ENCODE measurements at places on chromosomes 11 and 22.

- DNase-seq, result no peak
- H3K36me3 ChIP-seq, result no peaks in the 10 kb centered on the region
- no peaks in the 10 kb centered on the region for H3K27me3 ChIP-seq
Measured at GRCh38 chr22:36493690-36494110, 12.3 kb upstream of the TXN2 start.

- no peaks in the 10 kb centered on the region for H3K27me3 ChIP-seq
- no peak for DNase-seq
- H3K27ac ChIP-seq, result no peak overlapping the region
- H3K4me3 ChIP-seq, result no peak overlapping the region
Measured at GRCh38 chr22:49390954-49391353, 436.7 kb downstream of the BRD1 start.

DNA sequence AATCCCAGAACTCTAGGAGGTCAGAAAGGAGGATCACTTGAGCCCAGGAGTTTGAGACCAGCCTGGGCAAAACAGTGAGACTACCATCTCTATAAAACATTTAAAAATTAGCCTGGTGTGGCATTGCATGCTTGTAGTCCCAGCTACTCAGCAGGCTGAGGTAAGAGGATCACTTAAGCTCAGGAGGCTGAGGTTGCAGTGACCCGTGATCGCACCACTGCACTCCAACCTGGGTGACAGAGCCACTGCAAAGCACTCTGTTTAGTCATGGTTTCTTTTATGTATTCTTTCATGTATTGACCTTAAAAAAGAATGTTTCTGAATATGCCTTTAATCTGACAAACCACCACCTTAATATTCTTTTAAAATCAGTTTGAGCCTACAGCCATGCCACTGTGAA, 52.2 kb downstream of the BIRC2 start:
- peaks cover 24% of the 10 kb centered on the region for H3K36me3 ChIP-seq
- H3K4me3 ChIP-seq, result no peak overlapping the region
- H3K27me3 ChIP-seq, result no peaks in the 10 kb centered on the region
- DNase-seq, result no peak

DNA sequence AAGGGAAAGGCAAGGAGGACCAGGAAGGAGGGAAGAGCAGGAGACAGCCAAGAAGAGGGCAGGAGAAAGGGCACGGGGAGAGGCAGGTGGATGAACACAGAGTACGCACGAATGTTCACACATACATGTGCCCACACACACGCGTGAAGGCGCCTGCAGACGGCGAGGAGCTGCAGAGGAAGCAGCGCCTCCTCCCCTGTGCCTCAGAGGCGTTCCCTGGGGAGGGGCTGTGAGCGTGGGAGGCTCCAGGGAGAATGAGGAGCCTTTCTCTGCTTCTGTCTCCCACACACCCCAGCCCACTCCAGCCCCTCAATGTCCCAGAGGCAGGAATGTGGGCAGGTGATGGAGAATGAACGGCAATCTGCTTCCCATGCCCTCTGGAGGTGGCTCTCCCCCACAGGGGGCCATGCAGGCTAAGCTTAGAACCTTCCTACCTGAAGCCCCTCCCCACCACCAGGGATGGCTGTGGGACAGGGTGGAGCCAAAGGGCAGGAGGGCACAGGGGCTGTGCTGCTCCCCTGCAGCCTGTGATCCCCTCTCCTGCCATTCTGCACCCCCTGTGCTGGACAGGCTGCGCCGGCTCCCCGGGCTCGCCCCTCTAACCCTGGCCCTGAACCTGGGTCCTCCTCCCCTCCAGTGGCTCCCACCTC, 25.3 kb downstream of the PPM1F start:
- no peak overlapping the region for H3K4me3 ChIP-seq
- no peaks in the 10 kb centered on the region for H3K27me3 ChIP-seq
- H3K36me3 ChIP-seq, result peaks cover 93% of the 10 kb centered on the region

- peaks cover 3% of the 10 kb centered on the region for H3K36me3 ChIP-seq
- H3K4me1 ChIP-seq, result peaks cover 56% of the 10 kb centered on the region
- H3K4me3 ChIP-seq, result no peak overlapping the region
- no peaks in the 10 kb centered on the region for H3K27me3 ChIP-seq
- no peak overlapping the region for H3K27ac ChIP-seq
Measured at GRCh38 chr11:123065621-123066020, 3.7 kb upstream of the HSPA8 start.

- peak; percentile 55 for DNase-seq
- no peak overlapping the region for H3K4me3 ChIP-seq
- no peak overlapping the region for H3K27ac ChIP-seq
- H3K4me1 ChIP-seq, result peaks cover 12% of the 10 kb centered on the region
- H3K27me3 ChIP-seq, result no peaks in the 10 kb centered on the region
Measured at GRCh38 chr22:47032091-47032943, 269.9 kb downstream of the TBC1D22A start.

DNA sequence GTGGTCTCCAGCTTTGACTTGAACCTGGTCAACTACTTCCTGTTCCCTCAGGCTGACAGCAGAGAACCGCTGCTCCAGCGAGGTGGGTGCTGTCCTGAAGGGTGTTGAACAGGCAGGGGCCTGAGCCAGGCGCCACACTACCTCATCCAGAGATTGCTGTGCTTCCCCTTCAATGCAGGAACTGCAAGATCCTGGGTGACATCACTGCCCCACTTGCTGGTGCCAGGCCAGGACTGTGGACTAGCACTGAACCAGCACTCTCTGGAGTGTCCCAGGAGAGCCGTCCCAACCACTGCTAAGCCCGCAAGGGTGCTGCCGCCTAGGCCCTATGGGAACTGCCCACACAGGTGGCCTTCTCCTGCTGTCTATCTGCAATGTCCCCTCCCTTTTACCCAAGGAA, 51.7 kb downstream of the GAB4 start:
- H3K4me1 ChIP-seq, result peaks cover 15% of the 10 kb centered on the region
- H3K27ac ChIP-seq, result no peak overlapping the region
- no peak overlapping the region for H3K4me3 ChIP-seq

DNA sequence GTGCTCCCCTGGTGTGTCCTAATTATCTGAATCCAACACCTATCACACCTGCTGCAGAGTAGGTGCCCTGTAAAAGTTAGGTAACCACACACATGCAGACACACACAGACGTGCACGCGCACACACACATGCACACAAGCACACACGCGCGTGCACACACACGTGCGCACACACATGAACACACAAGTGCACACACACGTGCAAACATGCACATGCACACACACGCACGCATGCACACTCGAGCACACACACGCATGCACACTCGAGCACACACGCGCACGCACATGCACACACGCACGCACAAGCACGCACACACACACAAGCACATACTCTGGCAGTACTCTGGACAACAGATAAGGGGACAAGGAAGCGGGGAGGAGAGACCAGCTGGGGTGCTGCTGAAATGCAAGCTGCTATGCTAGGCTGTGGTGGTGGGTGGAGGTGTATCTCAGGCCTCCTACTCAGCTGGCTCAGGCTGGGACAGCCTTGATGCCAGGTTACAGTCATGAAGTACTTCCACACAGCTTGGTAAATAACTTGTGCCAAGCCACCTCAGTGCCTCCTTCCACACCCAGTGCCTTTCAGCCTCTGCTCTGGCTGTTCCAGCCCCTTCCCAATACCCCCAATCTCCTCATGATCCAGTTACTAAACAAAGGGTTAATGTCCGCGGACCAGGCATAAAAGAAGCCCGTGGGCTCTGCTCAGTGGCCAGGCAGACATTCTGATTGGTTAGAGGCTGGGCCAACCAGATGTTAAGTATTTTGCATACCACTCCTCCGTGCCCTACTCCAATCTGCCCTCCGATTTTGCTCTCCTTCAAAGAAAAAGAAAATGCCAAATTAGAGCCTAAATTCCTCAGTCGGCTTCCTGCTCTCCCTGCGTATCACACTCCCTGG, 374.1 kb downstream of the TENM4 start:
- H3K36me3 ChIP-seq, result no peaks in the 10 kb centered on the region
- H3K27ac ChIP-seq, result no peak overlapping the region
- H3K4me3 ChIP-seq, result no peak overlapping the region
- H3K27me3 ChIP-seq, result no peaks in the 10 kb centered on the region
- no peaks in the 10 kb centered on the region for H3K4me1 ChIP-seq

- peaks cover 48% of the 10 kb centered on the region for H3K4me1 ChIP-seq
- peak overlapping the region; percentile 91 for H3K4me3 ChIP-seq
- H3K27me3 ChIP-seq, result no peaks in the 10 kb centered on the region
- H3K27ac ChIP-seq, result peak overlapping the region; percentile 95
- H3K36me3 ChIP-seq, result no peaks in the 10 kb centered on the region
Measured at GRCh38 chr22:37609240-37610152, 862 bp downstream of the GGA1 start.

DNA sequence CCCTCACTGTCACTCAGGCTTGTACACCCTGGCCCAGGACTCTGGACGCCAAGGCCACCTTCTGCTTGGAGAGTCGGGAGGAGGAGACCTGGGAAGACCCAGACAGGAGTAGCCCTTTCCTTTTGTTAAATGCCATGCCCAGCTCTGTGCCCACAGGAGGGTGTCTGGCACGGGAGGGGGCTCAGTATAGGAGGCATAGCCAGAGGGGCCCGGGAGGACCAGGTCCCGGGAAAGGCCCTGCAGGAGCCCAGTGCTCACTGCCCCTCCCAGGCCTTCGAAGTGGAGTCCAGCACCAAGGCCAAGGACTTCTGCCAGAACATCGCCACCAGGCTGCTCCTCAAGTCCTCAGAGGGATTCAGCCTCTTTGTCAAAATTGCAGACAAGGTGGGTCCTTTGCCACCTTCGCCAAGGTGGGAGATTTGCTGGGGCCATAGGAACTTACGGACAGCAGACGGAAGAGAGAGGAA, 79.0 kb downstream of the MYO7A start:
- H3K4me3 ChIP-seq, result no peak overlapping the region
- no peak for DNase-seq
- H3K4me1 ChIP-seq, result no peaks in the 10 kb centered on the region
- no peaks in the 10 kb centered on the region for H3K27me3 ChIP-seq
- H3K27ac ChIP-seq, result no peak overlapping the region
- no peaks in the 10 kb centered on the region for H3K36me3 ChIP-seq

GRCh38 chr11:34595960-34596644, 24.8 kb upstream of the EHF start:
- H3K4me1 ChIP-seq, result no peaks in the 10 kb centered on the region
- no peaks in the 10 kb centered on the region for H3K27me3 ChIP-seq
- no peaks in the 10 kb centered on the region for H3K36me3 ChIP-seq
- no peak for DNase-seq
- no peak overlapping the region for H3K27ac ChIP-seq
- H3K4me3 ChIP-seq, result no peak overlapping the region

- H3K4me1 ChIP-seq, result no peaks in the 10 kb centered on the region
- no peak overlapping the region for H3K27ac ChIP-seq
- DNase-seq, result no peak
- no peaks in the 10 kb centered on the region for H3K36me3 ChIP-seq
Measured at GRCh38 chr11:86097980-86098379, 29.1 kb upstream of the PICALM start.

GRCh38 chr11:92678008-92678611, 291.3 kb upstream of the MTNR1B start:
- no peak overlapping the region for H3K27ac ChIP-seq
- no peak overlapping the region for H3K4me3 ChIP-seq
- no peaks in the 10 kb centered on the region for H3K27me3 ChIP-seq
- DNase-seq, result no peak
- H3K4me1 ChIP-seq, result no peaks in the 10 kb centered on the region

DNA sequence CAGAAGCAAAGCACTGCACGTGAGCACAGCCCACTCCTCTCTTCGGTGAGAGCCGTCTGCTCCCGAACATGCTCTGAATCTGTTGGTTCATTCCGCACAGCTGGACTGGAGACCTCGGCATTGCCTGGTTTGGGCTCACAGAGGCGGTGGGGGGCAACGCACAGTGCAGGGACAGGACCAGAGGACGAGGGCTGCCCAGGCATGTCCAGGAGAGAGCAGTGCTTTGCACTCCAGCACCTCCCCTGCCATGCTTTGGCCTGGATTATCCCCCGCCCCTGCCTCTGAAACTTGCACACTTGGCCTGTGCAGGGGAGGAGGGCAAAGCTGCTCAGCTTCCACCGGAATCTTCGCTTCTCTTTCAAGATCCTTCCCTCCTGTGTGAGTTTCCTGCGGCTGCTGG, 536.5 kb downstream of the BRD1 start:
- H3K4me1 ChIP-seq, result no peaks in the 10 kb centered on the region
- no peak overlapping the region for H3K27ac ChIP-seq
- no peak for DNase-seq
- no peak overlapping the region for H3K4me3 ChIP-seq
- H3K27me3 ChIP-seq, result no peaks in the 10 kb centered on the region

GRCh38 chr11:117278347-117278746, 12.8 kb upstream of the BACE1-AS start:
- no peaks in the 10 kb centered on the region for H3K27me3 ChIP-seq
- no peak overlapping the region for H3K4me3 ChIP-seq
- H3K27ac ChIP-seq, result no peak overlapping the region
- no peak for DNase-seq
- no peaks in the 10 kb centered on the region for H3K4me1 ChIP-seq

- peak; percentile 78 for DNase-seq
- no peaks in the 10 kb centered on the region for H3K4me1 ChIP-seq
- no peaks in the 10 kb centered on the region for H3K36me3 ChIP-seq
- H3K4me3 ChIP-seq, result no peak overlapping the region
- no peak overlapping the region for H3K27ac ChIP-seq
Measured at GRCh38 chr11:73404048-73404447, 27.8 kb downstream of the RELT start.

GRCh38 chr22:17575681-17576080, 12.4 kb downstream of the SLC25A18 start:
- DNase-seq, result no peak
- H3K36me3 ChIP-seq, result no peaks in the 10 kb centered on the region
- H3K27ac ChIP-seq, result no peak overlapping the region
- H3K4me1 ChIP-seq, result peaks cover 13% of the 10 kb centered on the region

- H3K4me1 ChIP-seq, result peaks cover 3% of the 10 kb centered on the region
- H3K4me3 ChIP-seq, result no peak overlapping the region
- H3K36me3 ChIP-seq, result no peaks in the 10 kb centered on the region
- H3K27me3 ChIP-seq, result no peaks in the 10 kb centered on the region
- H3K27ac ChIP-seq, result no peak overlapping the region
- DNase-seq, result no peak
Measured at GRCh38 chr11:118953265-118953664, 2.8 kb upstream of the UPK2 start.

DNA sequence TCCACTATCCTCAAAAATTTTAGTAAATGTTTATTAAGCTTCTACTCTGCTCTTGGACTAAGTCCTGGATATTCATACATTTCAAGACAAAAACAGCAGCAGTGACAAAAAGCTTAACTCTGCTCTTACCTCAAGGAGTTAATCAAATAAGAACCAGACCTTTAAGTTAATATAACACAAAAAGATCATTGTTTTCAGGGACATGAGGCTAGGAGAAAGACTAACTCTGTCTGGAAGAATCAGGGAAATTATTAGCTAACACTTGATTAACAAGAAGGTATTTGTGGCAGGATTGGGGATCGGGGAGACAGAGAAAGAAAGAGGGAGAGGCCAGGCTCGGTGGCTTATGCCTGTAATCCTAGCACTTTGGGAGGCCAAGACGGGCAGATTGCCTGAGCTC, 74.4 kb downstream of the PPP2R1B start:
- no peak overlapping the region for H3K4me3 ChIP-seq
- H3K36me3 ChIP-seq, result peaks cover 11% of the 10 kb centered on the region
- H3K4me1 ChIP-seq, result no peaks in the 10 kb centered on the region
- no peaks in the 10 kb centered on the region for H3K27me3 ChIP-seq
- no peak overlapping the region for H3K27ac ChIP-seq
- DNase-seq, result no peak

- no peaks in the 10 kb centered on the region for H3K36me3 ChIP-seq
- DNase-seq, result peak; percentile 93
- no peaks in the 10 kb centered on the region for H3K27me3 ChIP-seq
- H3K27ac ChIP-seq, result peak overlapping the region; percentile 63
- peaks cover 35% of the 10 kb centered on the region for H3K4me1 ChIP-seq
Measured at GRCh38 chr22:46547883-46548244, 10.4 kb upstream of the CELSR1 start.

- H3K27ac ChIP-seq, result no peak overlapping the region
- H3K36me3 ChIP-seq, result no peaks in the 10 kb centered on the region
- no peaks in the 10 kb centered on the region for H3K4me1 ChIP-seq
- no peak overlapping the region for H3K4me3 ChIP-seq
Measured at GRCh38 chr11:110645253-110645652, 67.0 kb downstream of the ARHGAP20 start.
